ENCODE measurements at places on chromosomes 3 and 15.
A peak's percentile ranks its signal among the peaks of the same experiment; 100 is the strongest.

- DNase-seq, result no peak
Observed at GRCh38 chr3:112530573-112530972, 31.2 kb downstream of the ATG3 start.

DNA sequence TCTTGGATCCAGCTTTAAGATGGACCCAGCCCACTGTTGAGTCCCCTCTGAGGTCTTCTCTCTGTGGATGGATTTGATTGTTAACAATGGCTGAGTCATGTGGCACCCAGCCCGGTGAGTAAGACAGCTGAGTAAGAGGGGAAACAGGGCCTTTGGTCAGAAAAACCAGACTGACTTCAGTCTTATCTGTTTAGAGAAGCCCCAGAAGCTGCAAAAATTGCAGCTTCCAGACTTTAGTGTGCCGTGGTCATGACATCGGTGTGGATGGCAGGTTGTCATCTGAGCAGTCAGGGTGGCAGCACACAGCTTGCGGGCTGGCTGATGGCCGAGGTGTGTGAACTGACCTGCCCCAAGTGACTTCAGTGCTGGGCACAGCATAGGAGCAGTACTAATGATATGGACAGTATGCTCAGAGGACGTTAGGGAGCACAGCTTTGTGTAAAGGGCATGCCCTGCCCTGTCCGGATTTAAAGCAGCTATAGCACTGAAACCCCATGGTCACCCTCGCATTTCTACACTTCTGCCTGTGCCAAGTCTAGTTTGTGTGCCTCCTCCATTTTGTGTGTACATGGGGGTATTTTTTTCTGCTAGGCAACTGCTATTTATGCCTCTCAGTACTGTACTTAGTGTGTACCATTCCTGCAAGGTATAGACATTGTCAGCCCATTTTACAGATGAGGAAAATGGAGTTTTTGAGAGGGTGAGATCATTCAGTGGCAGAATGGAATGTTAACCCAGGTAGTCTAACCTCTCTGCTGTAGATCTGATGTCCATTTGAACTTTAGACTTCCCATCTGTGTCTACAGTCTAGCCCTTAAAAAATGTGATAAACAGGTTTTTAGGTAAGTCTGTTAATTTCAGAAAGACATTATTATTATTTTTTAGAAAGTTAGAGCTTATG is 44.4 kb downstream of the FLNB start:
- peak; percentile 41 for DNase-seq

- peak; percentile 9 for DNase-seq
Observed at GRCh38 chr15:57376696-57377477, 582 bp downstream of the CGNL1 start.

GRCh38 chr3:123028233-123028828 is 768 bp upstream of the SEMA5B start:
- DNase-seq, result peak; percentile 68

DNA sequence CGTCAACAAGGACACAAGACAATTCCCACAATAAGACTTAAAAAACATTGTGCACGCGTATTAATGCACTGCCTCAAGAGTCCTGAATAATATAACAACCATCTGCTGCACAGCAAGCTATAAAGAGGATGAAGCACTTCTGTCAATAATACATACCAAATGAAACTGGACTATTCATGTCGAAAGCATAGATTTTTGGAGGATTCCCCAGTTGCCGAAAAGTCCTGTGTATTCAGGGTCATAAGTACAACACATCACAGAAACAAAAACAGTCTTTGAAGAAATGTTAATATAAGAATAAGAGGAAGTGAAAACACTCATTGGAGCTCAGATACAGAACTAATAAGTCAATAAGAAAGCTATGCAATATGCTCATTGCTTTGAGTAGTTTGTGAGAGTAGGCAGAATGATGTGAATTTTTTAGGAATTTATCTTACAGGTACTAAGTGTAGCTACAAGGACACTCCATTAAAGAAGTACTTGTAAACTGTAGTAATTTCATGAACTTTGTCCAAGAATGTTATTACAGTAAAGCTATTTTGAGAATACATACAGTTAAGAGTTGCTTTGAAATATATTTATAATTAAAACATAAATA is 31.6 kb downstream of the CBLB start:
- DNase-seq, result no peak

- DNase-seq, result no peak
Observed at GRCh38 chr3:129525341-129525968, 3.0 kb upstream of the RHO start.

- DNase-seq, result no peak
Observed at GRCh38 chr3:94064243-94064860, 1.5 kb downstream of the NSUN3 start.

DNA sequence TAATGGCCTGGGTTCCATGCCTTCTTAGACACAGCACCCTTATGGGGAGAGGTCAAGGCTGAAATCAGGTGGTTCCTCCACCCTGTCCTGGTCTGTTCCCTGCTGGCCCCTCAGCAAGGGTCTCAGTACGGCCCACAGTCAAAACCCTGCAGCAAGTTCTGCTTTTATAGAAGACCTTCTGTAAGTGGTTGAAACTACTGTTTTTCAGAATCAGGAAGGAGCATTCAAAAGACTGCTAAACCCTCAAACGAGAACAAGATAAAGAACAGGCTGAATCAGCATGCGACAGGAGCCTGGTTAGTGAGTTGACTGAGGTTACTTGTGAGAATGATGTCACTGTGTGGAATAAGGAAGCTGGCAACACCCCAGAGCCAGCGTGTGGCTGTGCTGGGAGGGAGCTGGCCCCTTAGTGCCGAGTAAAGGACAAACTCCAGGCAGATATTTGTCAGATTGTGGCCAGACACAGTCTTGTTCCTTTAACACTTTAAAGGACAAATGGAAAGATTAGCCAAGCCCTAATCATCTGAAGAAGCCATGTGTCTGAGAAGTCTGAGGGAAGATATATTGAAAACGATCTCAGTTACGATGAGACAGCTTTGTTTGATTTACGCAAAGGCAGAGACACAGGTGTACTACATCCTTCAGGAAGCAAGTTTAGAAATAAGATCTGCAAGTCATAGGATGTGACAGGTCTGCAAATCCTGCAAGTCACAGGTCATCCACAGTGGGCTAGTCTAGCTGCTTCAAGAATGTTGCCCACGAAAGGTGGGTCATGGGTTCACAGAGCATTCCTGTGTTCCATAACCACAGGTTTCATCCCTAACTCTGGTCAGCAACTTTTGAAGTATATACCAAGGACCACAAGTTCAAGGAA is 54.0 kb downstream of the B3GNT5 start:
- peak; percentile 58 for DNase-seq

DNA sequence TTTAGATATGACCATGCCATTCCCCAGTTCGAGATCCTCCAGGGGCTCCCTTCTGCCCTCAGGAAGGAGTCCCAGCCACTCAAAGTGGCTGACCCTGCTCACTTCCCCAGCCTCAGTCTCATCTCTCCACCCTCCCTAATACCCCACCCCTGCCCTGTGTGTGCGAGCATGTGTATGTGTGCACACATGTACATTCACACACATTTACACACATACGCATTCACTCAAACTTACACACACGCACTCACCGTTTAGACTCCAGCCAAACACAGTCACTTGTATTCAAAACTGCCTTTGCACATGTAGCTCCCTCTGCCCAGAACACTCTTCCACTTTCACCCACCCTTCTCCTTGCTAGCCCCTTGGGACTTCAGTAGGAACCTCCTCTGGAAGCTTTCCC is 11.4 kb downstream of the PLA2G4E start:
- no peak for DNase-seq

GRCh38 chr3:123792473-123793201 is 91.5 kb downstream of the MYLK start:
- DNase-seq, result no peak

GRCh38 chr3:120852412-120852811 is 55.6 kb upstream of the STXBP5L start:
- no peak for DNase-seq

- DNase-seq, result no peak
Observed at GRCh38 chr15:46126581-46126980, 491.8 kb downstream of the SQOR start.

DNA sequence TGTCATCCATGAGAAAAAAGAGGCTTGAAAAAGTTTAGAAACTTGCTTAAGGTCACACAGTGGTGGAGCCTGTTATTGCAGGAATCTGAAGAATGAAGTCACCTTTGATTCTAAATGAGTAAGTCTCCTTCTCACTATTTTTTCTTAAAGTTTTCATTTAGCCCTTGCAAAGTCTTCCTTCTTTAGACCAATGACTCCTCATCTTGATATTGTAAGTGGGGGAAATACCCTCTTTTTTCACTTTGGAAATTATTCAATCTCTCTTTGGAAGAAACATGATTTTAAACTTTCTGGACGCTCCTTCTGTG is 787 bp upstream of the SLMAP start:
- DNase-seq, result no peak

DNA sequence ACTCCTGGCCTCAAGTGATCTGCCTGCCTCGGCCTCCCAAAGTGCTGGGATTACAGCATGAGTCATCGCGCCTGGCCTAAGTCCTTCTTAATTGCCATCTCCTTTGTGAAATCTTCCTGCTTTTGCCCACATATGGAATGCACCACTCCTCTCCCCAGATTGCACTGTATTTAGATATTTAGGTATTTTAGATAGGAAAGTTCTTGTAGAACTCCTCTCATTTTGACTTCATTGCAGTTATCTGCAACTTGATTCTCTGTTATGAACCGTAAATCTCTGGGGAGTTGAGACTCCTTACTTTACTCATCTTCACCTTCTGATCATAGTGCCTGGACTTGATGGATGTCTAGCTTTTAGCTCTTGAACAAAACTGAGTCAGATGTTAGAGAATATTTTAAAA is 150.7 kb downstream of the AKAP13 start:
- no peak for DNase-seq

DNA sequence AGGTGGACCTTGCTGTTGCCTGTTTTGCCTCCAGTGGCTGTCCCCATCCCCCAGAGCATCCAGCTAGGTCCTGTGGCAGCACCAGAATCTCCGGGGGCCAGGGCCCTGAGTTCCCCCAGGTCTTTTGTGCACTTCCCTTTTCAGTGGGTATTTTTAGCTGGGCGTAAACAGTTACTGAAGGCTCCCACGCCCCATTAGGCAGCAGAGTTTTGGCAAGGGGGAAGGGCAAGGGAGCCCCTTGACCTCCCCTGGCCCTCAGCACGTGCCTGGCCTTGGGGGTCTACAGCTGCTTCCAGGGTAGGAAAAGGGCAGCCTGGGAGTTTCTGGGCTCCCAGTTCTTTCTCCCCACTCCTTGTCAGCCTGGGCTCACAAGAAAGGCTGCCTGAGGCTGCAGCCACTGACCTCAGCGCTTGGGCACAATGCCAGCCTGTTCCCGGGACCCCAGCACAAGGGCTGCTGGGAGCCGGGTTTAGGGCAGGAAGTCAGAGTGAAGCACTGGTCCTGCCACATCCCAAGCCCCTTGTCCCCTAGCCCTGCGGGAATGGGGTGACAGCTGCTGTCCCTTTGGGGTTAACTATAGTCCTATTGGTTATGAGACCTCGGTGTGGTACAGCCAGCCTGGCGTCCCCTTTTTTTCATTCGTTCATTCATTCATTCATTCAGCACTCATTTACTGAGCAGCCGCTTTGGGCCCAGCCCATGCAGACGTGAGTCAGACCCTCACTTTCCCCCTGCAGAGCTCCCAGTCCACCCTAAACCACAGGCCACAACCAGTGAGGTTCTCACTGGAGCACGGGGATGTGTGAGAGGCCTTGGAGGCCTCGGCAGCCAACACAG is 8.4 kb downstream of the CSK start:
- peak; percentile 75 for DNase-seq

- no peak for DNase-seq
Observed at GRCh38 chr3:100256731-100257151, 4.1 kb upstream of the TBC1D23 start.

- no peak for DNase-seq
Observed at GRCh38 chr15:39381517-39381916, 199.4 kb upstream of the THBS1 start.

GRCh38 chr3:12328132-12328836 is 39.4 kb downstream of the PPARG start:
- DNase-seq, result no peak

DNA sequence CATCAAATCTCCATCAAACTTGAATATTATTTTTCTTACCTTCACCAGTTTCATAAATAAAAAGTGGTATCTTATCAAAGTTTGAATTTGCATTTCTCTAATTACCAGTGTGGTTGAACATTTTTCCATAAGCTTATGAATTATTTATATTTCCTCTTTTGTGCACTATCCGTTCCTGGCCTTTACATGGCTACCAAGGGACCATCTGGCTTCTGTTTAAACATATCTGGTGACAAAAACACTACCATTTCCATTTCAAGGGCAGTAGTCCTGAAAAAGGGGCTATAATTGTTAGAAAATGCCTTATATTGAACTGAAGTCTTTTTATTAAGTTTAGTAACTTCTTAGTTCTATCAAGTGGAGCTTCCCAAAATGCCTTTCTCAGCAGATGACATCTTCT is 44.3 kb upstream of the TM4SF4 start:
- DNase-seq, result no peak

Measured in midbrain (tissue), 1 donor.